LoVo (cell line): ENCODE measurements at places on chromosomes 7 and 10.
A peak's percentile ranks its signal among the peaks of the same experiment; 100 is the strongest.

DNA sequence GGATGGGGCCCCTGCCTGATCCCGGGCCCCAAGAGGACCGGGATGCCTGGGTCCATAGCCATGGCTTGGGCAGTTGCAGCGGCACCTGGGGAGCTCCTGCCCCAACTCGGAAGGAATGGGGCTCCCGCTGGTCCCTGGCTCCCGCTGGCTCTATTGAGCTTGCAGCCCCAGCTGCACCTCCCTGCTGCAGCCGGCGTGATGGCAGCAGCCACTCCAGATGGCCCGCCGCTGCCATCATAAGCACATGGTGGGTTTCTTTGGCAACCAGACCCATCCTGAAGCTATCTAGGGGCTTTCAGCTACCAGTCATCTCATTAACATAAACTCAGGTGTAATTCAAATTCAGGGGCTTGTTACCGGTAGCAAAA lies 11.1 kb upstream of the DNMBP start:
- DNase-seq, result no peak

GRCh38 chr10:67477868-67478267 lies 218.1 kb downstream of the CTNNA3 start:
- no peak for DNase-seq

GRCh38 chr10:8405596-8405995 lies 351.1 kb downstream of the GATA3 start:
- DNase-seq, result no peak

DNA sequence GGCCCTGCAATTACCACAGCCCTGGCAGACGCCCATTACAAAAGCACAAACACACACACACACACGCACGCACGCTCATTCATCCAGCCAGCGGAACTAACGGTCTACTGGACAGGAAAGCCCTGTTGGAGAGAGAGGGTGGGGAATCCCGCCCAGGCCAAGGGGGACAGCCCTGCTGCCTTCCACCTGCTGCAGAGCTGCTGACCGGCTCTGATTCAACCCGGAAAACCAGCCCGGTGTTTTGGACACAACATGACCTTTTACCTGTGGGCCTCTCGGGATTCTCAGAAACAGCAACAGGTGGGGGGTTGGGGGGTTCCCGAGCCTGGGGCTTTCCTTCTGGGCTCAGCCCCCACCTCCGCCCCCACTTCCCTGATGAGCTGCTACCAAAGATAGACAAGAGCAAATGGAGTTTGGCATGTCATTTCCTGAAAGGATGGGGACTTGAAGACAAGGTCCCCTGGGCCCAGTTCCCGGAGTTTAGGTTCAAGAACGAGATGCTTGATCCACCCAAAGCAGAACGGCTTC lies 18.5 kb upstream of the SERPINE1 start:
- no peak for DNase-seq

GRCh38 chr7:101410743-101411507 lies 48.2 kb downstream of the COL26A1 start:
- DNase-seq, result no peak

GRCh38 chr10:82266438-82266837 lies 391.4 kb downstream of the NRG3 start:
- no peak for DNase-seq

- DNase-seq, result no peak
Measured at GRCh38 chr10:118290471-118290995, 51.6 kb downstream of the FAM204A start.

DNA sequence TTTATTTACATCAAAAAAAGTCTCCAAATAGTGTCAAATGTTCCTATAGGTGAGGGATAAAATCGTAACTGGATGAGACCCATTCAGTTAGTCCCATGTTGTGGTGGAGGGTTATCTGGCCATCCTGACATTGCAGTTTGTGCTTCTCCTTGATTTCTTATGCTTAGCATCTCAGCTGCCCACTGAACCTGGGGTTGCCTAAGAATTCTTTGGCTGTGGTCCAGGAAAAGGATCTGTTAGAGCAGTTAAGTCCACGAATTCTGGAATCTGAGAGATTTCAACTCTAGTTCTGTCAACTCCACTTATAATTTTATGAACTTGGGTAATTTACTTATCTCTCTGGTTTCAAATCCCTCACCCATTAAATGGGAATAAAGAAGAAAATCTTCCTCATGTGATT lies 1673.4 kb downstream of the REEP3 start:
- no peak for DNase-seq

DNA sequence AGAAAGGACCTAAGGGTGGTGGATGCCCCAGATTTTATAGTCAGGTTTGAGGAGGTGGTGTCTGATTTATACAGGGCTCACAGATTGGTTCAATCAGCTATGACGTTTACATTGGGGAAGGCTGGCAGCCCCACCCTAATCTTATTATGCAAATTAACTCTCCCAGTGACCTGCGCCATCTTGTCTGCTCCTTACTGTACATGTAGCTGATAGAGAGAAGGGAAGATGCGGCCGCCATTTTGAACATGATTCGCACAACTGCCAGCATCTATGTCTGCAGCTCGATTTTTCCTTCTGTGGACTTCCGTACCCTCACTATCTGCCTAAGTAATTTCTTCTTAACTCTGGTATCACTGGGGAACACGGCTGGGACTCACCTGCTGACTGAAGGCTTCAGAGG lies 619.0 kb upstream of the DPP6 start:
- no peak for DNase-seq

- no peak for DNase-seq
Measured at GRCh38 chr10:60728056-60728455, 50.2 kb upstream of the CDK1 start.

DNA sequence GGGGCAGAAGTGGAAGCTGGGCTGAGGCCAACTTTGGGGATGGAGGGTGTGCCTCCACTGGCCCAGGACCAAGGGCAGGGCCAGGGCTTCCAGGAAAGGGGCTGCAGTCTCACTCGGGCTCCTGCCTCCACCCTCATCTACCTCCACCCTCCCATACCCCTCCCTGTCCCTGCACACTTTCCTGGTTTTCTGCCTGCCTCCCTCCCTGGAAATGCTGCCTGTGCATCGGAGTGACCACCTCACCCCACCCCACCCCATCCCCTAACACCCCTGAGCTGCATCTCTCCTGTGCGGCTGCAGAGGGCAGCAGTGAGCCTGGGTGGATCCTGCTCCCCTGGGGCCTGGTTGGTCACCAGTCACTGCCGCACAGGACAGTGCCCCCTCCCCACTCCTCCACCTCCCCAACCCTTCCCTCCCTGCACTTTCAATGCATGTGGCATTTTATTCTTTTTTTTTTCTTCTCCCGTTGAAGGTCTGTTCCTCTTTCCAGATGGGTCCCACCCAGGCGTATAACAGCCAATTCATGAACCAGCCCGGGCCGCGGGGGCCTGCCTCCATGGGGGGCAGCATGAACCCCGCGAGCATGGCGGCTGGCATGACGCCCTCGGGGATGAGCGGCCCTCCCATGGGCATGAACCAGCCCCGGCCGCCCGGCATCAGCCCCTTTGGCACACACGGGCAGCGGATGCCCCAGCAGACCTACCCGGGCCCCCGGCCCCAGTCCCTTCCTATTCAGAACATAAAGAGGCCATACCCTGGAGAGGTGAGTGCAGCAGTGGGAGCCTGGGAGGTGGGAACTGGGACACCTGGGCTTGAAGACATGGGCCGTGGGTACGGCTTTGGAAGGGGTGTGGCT lies 54.1 kb upstream of the PPIF start:
- DNase-seq, result no peak

GRCh38 chr7:130154131-130154500 lies 51.1 kb downstream of the TMEM209 start:
- DNase-seq, result peak; percentile 47

- no peak for DNase-seq
Measured at GRCh38 chr10:92727550-92727949, 37.8 kb downstream of the HHEX start.

GRCh38 chr7:17844514-17845196 lies 95.6 kb downstream of the SNX13 start:
- DNase-seq, result peak; percentile 21

- no peak for DNase-seq
Measured at GRCh38 chr7:43757073-43757720, 1.3 kb upstream of the BLVRA start.

GRCh38 chr7:79157281-79157680 lies 296.2 kb downstream of the MAGI2 start:
- no peak for DNase-seq

DNA sequence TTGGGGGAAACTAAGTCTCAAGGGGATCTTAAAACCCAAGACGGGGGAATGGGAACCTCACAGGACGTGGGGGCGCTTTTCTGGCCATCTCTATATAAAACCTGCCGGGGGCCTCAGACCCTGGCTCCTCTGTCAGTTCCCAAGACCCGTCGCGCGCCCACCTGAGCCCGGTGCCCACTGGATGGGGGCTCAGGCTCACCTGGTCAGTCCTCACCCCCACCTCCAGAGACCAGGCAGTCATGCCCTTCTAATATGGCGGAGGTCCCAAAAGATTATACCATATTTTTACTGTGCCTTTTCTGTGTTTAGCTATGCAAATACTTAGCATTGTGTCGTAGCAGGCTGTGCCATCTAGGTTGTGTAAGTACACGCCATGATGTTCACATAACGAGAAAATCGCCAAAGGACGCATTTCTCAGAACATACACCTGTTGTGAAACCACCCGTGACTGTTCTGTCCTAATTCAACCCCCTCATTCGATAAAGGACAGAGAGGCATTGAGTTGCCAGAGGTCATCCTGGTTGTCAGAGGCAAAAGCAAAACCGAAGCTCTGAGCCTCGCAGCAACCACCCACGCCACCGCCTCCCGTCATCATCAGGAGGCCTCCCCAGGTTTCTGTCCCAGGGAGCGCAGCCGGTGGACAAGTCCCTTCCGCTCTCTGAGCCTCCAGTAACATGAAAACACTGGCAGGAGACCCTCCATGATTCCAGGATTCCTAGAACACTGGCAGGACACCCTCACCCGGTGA lies 28.9 kb downstream of the OAT start:
- DNase-seq, result no peak

DNA sequence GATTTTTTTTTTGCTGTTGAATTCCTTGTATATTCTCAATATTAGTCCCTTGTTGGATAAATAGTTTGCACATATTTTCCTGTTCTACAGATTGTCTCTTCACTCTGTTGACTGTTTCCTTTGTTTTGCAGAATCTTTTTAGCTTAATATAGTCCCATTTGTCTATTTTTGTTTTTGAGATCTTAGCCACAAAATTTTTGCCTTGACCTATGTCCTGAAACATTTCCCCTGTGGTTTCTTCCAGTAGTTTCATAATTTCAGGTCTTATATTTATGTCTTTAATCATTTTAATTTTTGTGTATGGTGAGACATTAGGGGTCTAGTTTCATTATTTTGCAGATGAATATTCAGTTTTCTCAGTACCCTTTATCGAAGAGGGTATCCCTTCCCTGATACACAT lies 92.7 kb downstream of the LANCL2 start:
- DNase-seq, result no peak

GRCh38 chr10:124534231-124534798 lies 72.7 kb downstream of the LHPP start:
- DNase-seq, result no peak

DNA sequence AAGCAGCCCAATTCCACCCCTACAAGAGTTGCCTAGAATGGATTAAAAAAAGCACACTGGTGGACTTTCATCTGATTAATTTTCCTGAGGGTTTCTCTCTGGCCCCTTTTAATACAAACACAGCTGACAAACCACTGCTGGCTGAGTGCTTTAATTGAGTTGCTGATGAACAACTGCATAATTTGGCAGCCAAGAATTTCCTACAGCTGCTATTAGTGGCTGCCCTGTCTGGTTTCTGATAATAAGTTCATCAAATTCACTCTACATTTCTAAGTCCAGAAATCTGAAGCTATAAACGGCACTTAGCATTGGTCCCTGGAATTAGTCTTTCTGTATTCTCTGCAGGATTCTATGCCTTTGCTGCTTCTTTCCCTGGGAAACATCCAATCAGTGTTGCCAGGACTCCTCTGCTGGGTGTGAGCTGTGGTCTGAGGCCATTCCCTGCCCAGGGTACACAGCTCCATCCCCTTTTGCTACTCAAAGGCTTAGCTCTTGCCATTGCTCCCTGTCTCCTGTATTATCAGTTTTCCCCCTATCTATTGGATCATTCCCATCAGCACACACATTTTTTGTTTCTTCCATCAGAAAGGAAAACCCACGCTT lies 110.6 kb downstream of the LSM5 start:
- no peak for DNase-seq

DNA sequence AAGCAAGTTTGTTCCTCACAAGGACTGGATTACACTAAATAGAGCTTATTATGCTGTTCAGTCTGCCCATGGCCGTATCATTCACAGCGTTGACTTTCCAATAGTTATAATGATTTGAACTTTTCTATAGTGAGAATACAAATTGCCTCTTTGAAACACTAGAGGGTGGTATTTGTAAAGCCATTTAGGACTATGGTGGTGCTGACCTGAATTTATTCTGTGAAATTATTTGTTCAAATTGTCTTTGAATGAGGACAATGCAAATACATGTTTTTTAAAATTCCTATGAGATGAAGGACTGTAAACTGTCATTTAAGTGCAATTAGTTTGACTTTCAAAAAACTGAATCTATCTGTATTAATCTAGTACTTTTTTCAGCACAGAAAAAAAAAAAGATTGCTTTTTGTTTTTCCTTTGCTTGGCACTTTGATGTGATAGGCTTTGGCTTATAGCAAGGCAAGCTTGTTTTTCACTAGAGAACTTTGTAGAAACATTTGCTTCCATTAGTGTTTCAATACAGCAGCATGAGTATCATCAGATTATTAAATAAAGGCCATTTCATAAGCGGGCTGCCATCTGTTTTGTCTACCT lies 122.7 kb upstream of the TMEM229A start:
- peak; percentile 45 for DNase-seq

GRCh38 chr7:25515633-25516275 lies 287.5 kb upstream of the NPVF start:
- no peak for DNase-seq

DNA sequence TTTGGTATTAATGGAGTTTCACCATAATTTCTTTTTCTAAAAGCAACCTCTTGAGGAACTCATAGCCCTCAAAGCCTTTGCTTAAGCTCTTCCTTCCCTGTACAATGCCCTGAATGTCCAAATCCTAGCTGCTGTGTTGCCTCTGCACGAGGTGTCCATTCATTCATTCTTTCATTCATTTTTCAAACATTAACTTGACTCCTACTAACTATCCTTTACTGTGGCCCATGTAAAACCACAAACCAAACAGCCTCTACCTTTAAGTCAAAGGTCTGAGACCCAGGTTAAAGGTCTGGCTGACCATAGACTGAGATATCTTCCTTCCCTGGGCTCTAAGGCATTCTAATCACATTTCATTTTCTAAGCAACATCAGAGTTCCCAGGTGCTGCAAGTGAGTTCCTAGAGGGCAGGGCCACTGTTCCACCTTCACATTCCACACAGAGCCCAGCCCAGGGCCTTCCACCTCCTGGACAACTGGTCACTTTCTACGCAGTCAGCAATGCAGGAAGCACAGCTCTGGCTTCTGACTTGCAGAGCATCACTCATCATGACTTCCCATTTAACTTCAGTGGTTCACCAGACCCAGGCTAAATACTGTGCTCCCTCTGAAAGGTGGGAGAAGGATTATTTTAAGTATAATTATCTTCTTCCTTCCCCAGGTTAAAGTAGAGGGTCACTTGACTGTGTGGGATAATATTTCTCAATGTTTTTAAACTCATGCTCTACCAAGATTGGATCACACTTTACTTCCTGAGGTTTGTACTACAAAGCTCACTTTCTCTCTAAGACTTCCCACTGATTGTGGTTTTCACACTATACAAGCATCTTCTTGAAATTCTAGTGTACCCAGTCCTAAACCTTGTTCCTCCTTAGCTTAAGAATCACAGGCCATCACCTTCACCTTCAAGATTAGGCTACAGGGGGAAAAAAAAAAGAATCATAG lies 19.1 kb downstream of the ATXN7L1 start:
- DNase-seq, result no peak
